Anterior cingulate cortex (tissue), 58 donors: ENCODE measurements at places on chromosomes 4 and X.
A peak's percentile ranks its signal among the peaks of the same experiment; 100 is the strongest.

DNA sequence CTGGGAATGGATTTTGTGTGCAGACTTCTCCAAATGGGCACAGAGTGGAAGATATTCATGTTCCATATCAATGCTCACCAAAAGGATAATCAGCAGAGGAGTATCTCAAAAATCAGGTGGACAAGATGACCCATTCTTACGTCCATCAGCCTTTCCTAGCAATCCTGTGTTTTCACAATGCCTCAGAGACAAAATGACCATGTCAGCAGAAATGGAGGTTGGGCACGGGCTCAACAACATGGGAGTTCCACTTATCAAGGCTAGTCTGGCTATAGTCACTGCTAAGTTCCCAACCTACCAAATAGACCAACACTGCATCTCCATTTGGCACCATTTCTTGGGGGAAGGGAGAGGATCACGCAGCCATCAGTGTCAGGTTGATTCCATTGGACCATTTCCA lies 179.0 kb downstream of the COX7B2 start:
- DNase-seq, result no peak

DNA sequence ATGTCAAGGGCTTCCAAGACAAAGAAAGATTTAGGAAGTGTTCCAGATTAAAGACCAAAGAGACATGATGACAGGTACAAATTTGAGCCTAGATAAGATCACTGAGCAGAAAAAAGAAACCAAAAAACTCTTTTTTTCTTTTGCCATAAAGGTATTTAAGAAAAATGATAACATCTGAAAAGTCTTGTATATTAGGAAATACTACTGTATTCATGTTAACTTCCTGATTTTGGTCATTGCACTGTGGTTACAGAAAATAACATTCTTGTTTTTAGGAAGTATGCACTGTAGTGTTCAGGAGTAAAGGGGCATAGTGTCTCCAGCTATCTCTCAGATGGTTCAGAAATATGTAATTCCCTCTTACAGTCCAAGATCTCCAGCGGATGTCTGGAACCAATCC lies 37.1 kb downstream of the RWDD4 start:
- no peak for DNase-seq

- DNase-seq, result no peak
These were observed 220.3 kb upstream of the CTSO start for GRCh38 chr4:156173937-156174336.

GRCh38 chr4:121007660-121008059 lies 64.7 kb downstream of the NDNF start:
- no peak for DNase-seq

- no peak for DNase-seq
These were observed 309.9 kb downstream of the ARAP2 start for GRCh38 chr4:35934320-35934981.

- no peak for DNase-seq
These were observed 413.4 kb upstream of the AGA start for GRCh38 chr4:177855507-177856197.

- DNase-seq, result no peak
These were observed 49.0 kb upstream of the SLC16A2 start for GRCh38 chrX:74372272-74372671.

DNA sequence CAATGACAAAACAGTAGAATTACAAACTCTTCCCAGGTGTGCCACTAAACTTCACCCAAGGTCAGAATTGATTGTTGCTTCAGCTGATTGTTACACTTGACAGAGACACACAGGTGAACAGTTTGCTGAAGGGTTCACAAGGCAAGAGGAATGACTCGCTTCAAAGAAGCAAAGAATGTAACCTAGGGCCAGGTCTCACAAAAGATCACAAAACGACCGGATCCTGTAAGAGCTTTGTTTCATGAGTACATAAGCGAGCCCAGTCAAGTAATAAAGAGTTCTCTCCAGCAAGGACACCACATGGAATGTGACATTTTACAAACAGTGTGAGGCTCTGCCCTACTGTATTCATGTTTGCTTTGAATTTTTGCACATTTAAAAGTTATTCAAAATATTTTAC lies 9.1 kb downstream of the LNX1 start:
- no peak for DNase-seq

- DNase-seq, result no peak
These were observed 26.7 kb upstream of the PCDH18 start for GRCh38 chr4:137558951-137559350.

DNA sequence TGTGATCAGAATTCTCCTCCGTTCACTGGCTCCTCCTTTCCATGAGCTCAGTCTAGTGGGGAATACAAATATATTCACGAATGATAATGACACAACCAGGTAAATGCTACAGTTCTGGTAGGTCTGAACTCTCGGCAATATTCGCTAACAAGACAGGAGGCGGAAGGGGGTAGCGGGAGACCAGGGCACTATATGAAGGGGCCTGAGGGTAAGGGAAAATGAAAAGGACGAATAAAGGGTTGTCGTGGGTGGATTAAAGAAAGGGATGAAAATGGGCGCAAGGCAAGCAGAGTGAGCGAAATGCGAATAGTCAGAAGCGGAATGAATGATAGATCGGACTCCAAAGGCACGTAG lies 743 bp downstream of the NKAP start:
- peak; percentile 11 for DNase-seq

GRCh38 chrX:10415306-10416001 lies 204.9 kb downstream of the MID1 start:
- DNase-seq, result no peak

GRCh38 chrX:12984603-12985319 lies 9.9 kb downstream of the TMSB4X start:
- DNase-seq, result no peak

- DNase-seq, result no peak
These were observed 215.6 kb upstream of the GYPA start for GRCh38 chr4:144355811-144356757.

GRCh38 chr4:153061971-153062370 lies 125.8 kb downstream of the FHDC1 start:
- DNase-seq, result no peak

DNA sequence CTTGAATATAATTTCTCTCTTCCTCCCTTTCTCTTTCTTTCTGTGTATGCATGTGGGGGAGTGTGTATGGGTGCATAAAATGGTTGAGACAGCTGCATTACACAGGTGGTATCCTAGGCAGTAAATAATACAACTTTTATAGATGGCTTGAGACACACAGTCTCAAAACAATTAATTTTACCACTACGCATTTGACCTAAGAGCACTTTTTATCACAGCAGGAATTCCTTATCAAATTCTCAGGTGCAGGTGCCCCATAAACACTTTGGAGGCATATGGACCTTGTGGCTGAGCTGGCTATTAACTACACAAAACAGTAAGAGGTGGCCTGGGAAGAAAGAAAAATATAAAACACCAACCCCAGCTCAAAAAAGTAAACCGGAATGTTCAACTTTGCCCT lies 91.3 kb downstream of the RASGEF1B start:
- no peak for DNase-seq

DNA sequence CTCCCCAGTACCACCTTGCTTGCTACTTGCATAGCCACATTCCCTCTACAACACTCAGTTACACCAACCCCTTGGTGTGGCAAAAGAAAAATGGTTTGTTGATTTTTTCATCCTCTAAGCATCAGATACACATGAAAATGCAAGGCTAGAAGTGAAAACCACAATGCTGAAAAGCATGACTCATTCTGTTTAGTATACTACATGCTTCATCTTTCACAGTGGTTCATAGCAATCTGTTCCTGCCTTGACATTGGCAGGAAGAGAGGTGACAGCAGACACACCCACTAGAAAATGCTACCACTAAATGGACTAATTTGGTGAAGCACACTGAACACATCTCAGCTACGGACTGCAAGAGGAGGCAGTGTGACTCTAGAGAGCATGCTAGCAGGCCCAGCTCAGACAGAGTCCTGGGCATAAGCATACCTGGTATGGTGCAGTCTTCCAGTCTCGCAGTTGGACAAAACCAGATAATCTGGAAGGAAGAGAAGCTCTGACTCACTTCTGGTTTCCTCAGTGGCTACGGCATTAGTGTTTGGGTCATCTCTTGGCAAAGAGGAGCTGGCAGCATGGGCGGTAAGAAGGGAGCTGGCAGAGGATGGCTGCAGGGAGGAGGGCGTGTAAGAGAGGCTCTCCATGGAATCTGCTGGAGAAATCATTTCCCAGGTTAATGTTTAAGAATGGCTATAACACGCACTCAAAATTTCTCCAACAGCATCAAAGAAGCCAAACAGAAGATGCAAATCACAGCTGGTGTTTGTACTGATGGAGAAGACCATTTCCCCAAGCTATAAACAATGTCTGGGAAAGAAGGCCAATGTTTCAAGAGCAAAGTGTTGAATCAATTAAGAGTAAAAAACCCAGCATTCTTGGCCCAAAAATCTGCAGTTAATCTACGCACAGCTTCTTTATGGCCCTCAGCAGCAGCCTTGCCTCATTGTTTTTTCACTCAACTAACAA lies 37.8 kb downstream of the GAB3 start:
- no peak for DNase-seq

GRCh38 chr4:165293927-165294649 lies 33.4 kb upstream of the MSMO1 start:
- DNase-seq, result no peak
